Testis (tissue), 5 donors: ENCODE measurements at places on chromosomes 3 and 15. TPM values are rescaled to one million over a fixed set of nuclear protein-coding genes. Genes with fewer than 3 reads are reported as not detected.

Gene PRRT3
- 7.2 TPM for total RNA-seq

Gene TRPM1
- total RNA-seq = 4.4 TPM

Gene INSYN1
- total RNA-seq = 15.9 TPM

Gene COL8A1
- 1.3 TPM for total RNA-seq

Gene TRANK1
- 7.6 TPM for total RNA-seq

DNA sequence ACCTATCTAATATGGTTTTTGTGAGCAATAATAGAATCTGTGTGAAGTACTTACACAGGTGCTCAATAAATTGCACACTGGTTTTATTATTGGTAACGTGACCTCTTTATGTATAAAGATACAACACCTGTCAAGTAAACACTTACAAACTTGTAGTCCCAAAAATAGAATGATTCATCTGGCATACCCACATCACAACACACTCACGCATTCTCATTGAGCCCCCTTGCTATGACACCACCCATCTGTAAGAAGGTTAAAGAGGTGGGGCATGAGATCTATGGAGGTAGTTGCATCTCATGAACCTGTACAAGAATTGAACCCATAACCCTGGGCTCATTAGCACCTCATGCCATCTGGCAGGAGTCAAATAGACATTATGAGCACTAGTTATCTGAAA lies 134.9 kb upstream of the THBS1 start:
- no peak overlapping the region for H3K27ac ChIP-seq
- DNase-seq = no peak
- no peak overlapping the region for H3K4me3 ChIP-seq

DNA sequence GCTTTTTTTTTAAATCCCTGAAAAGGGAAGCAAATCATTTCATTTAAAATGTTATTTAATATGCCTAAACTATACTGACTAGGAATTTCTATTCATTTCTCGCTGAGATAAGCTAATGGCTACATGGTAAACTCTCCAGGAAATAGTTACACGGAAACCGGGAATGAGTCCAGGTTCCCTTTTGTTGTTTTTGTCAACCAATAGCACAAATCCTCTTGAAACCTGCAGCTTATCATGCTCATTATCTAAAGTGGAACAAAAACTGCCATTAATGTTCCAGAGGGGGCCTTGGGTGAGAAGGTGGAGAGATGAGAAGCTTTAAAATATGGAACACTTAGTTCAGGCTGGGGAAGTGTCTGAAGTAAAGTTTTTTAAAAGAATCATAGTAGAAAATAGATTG lies 113.5 kb upstream of the ALCAM start:
- H3K36me3 ChIP-seq = no peaks in the 10 kb centered on the region
- H3K4me1 ChIP-seq = no peaks in the 10 kb centered on the region
- H3K4me3 ChIP-seq = no peak overlapping the region
- H3K27me3 ChIP-seq = no peaks in the 10 kb centered on the region

DNA sequence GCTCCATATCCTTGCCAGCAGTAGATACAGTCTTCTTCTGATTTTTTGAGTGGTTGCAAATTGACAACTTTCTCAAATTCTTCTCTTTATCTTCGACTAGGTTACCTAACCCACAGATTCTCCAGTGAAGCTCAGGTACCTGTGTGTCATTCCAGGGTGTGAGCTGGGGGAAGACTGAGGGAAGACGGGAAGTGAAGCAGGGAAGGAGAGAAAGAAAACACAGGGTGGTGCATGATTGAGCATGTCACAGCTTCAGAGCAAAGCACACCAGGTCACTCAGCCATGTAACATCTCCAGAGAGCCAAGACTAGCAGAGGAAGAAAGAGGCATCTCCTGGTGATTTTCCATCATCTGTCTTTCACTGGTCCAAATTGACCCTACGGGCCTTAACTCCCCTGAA lies 67.2 kb downstream of the LSM3 start:
- H3K27me3 ChIP-seq = no peaks in the 10 kb centered on the region
- no peak for DNase-seq
- H3K4me1 ChIP-seq = peaks cover 21% of the 10 kb centered on the region
- no peaks in the 10 kb centered on the region for H3K36me3 ChIP-seq

DNA sequence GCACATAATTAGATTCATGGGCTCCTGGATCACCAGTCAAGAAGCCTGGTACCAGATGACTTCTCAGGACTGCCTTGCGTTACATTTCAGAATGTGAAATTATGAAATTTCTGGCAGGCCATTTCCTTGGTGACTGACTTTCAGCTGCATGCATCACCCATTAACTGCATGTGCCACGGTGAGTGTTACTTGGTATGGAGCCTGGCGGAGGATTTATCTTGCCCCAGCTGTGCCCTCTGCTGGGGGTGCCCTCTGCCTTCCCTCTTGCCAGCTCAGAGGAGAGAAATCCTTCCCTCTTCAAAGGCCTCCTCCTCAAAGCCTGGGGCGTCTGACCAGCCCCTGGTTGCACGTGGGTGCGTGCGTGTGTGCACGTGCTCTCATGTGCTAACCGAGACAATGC lies 57.7 kb upstream of the CTSH start:
- no peaks in the 10 kb centered on the region for H3K4me1 ChIP-seq
- no peaks in the 10 kb centered on the region for H3K36me3 ChIP-seq
- no peak overlapping the region for H3K4me3 ChIP-seq

DNA sequence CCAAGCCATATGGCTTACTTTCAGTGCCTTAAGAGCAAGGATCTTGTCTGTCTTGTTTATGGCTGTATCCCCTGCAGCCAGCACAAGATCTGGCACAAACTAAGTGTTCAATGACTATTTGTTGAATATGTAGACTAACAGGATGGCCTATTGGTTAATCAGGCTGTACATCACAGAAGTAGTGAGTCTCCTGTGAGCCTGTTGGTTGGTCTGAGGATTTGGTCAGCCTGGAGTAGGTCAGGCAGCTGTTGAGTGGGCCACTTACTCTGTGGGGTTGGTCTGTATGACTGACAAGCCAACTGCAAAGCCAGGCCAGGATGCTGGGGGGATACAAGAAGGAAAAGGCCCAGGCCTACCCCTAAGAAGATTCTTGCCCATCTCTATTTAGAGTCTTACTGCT lies 33.4 kb upstream of the CILP start:
- H3K36me3 ChIP-seq = no peaks in the 10 kb centered on the region
- no peaks in the 10 kb centered on the region for H3K27me3 ChIP-seq

GRCh38 chr3:115100806-115101205 lies 46.3 kb downstream of the ZBTB20 start:
- H3K4me1 ChIP-seq = peaks cover 8% of the 10 kb centered on the region
- H3K27me3 ChIP-seq = no peaks in the 10 kb centered on the region
- DNase-seq = no peak
- H3K4me3 ChIP-seq = peak overlapping the region; percentile 32
- peak overlapping the region; percentile 84 for H3K27ac ChIP-seq

GRCh38 chr3:8712908-8713255 lies 20.7 kb upstream of the CAV3 start:
- no peaks in the 10 kb centered on the region for H3K36me3 ChIP-seq
- no peak for DNase-seq
- no peaks in the 10 kb centered on the region for H3K27me3 ChIP-seq
- H3K27ac ChIP-seq = no peak overlapping the region
- H3K4me1 ChIP-seq = no peaks in the 10 kb centered on the region
- no peak overlapping the region for H3K4me3 ChIP-seq

DNA sequence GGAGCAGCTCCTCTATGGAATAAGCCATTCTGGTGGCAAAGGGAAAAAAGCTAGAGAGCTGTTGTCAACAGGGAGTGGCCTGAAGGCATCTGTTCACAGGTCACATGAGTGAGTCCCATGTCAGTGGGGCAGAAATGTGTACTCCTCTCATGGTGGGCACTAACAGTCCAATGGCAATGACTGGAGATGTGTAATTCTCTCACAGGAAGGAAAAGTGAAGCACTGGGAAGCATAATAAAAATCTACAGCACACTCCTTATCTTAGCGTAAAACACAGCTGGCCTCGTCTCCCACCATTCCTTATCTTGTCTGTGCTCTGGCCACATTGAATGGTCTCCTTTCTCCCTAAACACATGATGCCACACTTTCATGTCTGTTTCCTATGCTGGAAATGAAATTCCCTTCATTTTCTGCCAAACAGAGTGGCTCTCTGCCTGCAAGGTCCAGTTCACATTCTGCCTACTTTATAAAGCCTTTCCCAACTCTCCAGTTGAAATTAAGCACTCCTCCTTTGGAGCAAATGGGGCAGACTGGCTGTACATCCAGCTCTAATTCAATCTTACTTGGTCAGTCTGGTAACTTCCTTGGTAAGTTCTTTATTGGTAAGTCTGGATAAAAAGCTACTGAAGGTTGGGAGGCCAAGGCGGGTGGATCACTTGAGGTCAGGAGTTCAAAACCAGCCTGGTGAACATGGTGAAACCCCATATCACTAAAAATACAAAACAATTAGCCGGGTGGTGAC lies 139.8 kb downstream of the RPL22L1 start:
- no peak for DNase-seq
- no peak overlapping the region for H3K27ac ChIP-seq
- H3K36me3 ChIP-seq = no peaks in the 10 kb centered on the region
- no peak overlapping the region for H3K4me3 ChIP-seq
- peaks cover 18% of the 10 kb centered on the region for H3K4me1 ChIP-seq

DNA sequence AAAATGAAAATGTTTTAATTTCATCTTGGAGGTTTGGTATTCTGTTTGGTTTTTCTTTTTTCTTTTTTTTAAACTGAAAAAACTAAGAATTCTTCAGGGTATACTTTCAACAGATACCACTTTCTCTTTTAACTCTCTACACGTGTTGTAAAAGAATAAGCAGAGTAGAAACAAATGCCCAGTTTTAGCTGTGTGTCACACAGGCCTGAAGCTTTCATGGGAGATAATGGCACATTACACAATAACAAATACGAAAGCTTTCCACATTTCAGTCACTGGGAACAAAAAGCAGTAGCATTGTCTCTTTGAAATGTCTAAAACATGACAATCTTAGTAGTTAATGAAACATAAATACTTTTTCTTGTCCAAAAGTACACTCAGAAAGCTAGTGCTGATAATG lies 818.5 kb downstream of the TBL1XR1 start:
- no peaks in the 10 kb centered on the region for H3K36me3 ChIP-seq
- H3K27me3 ChIP-seq = no peaks in the 10 kb centered on the region
- no peak overlapping the region for H3K4me3 ChIP-seq
- no peak for DNase-seq
- no peak overlapping the region for H3K27ac ChIP-seq

- DNase-seq = no peak
- no peaks in the 10 kb centered on the region for H3K27me3 ChIP-seq
- no peak overlapping the region for H3K27ac ChIP-seq
- H3K36me3 ChIP-seq = no peaks in the 10 kb centered on the region
- no peaks in the 10 kb centered on the region for H3K4me1 ChIP-seq
Observed at GRCh38 chr3:147890114-147890513, 480.9 kb downstream of the ZIC1 start.

- DNase-seq = no peak
- H3K4me3 ChIP-seq = no peak overlapping the region
- no peaks in the 10 kb centered on the region for H3K4me1 ChIP-seq
- no peak overlapping the region for H3K27ac ChIP-seq
Observed at GRCh38 chr3:20958161-20958560, 772.2 kb upstream of the SGO1 start.

- no peaks in the 10 kb centered on the region for H3K36me3 ChIP-seq
- DNase-seq = no peak
Observed at GRCh38 chr3:162933656-162934055, 1437.0 kb downstream of the OTOL1 start.

- no peaks in the 10 kb centered on the region for H3K27me3 ChIP-seq
- peak; percentile 86 for DNase-seq
- H3K4me3 ChIP-seq = no peak overlapping the region
- H3K27ac ChIP-seq = peak overlapping the region; percentile 70
- H3K4me1 ChIP-seq = peaks cover 31% of the 10 kb centered on the region
Observed at GRCh38 chr3:48739955-48740823, 23.2 kb upstream of the IP6K2 start.

- H3K4me3 ChIP-seq = no peak overlapping the region
- H3K4me1 ChIP-seq = no peaks in the 10 kb centered on the region
- DNase-seq = no peak
- H3K27me3 ChIP-seq = no peaks in the 10 kb centered on the region
- H3K27ac ChIP-seq = no peak overlapping the region
Observed at GRCh38 chr3:158267015-158267414, 157.1 kb downstream of the RSRC1 start.

- no peak overlapping the region for H3K27ac ChIP-seq
- H3K4me3 ChIP-seq = no peak overlapping the region
- H3K4me1 ChIP-seq = no peaks in the 10 kb centered on the region
- no peaks in the 10 kb centered on the region for H3K36me3 ChIP-seq
- no peaks in the 10 kb centered on the region for H3K27me3 ChIP-seq
Observed at GRCh38 chr3:39705351-39705900, 104.0 kb upstream of the MYRIP start.

GRCh38 chr3:177013681-177014280 lies 183.5 kb downstream of the TBL1XR1 start:
- H3K27me3 ChIP-seq = no peaks in the 10 kb centered on the region
- no peaks in the 10 kb centered on the region for H3K36me3 ChIP-seq
- no peaks in the 10 kb centered on the region for H3K4me1 ChIP-seq
- H3K4me3 ChIP-seq = no peak overlapping the region
- H3K27ac ChIP-seq = no peak overlapping the region

DNA sequence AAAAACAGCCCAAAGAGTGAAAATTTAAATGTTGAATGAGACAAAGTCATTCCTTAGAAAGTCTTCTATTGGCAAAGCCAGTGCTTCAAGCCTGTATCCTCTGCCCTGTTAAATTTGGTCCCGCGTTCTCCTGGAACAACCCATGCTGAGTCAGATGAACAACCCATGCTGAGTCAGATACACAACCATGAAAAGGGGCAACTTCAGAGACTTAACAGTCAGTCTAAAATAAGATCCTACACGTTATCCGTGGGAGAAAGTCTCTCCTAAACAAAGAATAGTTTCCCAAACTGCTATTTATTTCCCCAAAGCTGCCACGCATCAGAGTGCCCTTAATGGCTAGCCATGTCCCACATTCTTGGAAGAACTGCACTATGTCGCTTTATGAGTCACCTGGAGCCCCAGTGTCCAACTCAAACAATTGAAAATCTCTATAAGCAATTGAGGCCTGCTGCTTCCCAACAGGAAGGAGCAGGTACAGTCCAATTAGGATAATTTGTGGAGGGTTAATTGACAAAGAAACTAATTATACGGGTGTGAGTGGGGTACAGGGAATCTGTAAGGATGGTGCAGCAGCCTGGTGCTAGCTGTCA lies 66.1 kb downstream of the WHAMM start:
- H3K27me3 ChIP-seq = no peaks in the 10 kb centered on the region
- no peak for DNase-seq
- H3K27ac ChIP-seq = no peak overlapping the region
- no peak overlapping the region for H3K4me3 ChIP-seq
- H3K4me1 ChIP-seq = no peaks in the 10 kb centered on the region

- no peaks in the 10 kb centered on the region for H3K36me3 ChIP-seq
- H3K27me3 ChIP-seq = no peaks in the 10 kb centered on the region
- H3K27ac ChIP-seq = peak overlapping the region; percentile 0
- no peaks in the 10 kb centered on the region for H3K4me1 ChIP-seq
- DNase-seq = peak; percentile 42
- no peak overlapping the region for H3K4me3 ChIP-seq
Observed at GRCh38 chr15:48785195-48785594, 25.7 kb downstream of the CEP152 start.
